ENCODE measurements at places on chromosomes 11 and 22. TPM values are rescaled to one million over a fixed set of nuclear protein-coding genes. Genes with fewer than 3 reads are reported as not detected.
A peak's percentile ranks its signal among the peaks of the same experiment; 100 is the strongest.

DNA sequence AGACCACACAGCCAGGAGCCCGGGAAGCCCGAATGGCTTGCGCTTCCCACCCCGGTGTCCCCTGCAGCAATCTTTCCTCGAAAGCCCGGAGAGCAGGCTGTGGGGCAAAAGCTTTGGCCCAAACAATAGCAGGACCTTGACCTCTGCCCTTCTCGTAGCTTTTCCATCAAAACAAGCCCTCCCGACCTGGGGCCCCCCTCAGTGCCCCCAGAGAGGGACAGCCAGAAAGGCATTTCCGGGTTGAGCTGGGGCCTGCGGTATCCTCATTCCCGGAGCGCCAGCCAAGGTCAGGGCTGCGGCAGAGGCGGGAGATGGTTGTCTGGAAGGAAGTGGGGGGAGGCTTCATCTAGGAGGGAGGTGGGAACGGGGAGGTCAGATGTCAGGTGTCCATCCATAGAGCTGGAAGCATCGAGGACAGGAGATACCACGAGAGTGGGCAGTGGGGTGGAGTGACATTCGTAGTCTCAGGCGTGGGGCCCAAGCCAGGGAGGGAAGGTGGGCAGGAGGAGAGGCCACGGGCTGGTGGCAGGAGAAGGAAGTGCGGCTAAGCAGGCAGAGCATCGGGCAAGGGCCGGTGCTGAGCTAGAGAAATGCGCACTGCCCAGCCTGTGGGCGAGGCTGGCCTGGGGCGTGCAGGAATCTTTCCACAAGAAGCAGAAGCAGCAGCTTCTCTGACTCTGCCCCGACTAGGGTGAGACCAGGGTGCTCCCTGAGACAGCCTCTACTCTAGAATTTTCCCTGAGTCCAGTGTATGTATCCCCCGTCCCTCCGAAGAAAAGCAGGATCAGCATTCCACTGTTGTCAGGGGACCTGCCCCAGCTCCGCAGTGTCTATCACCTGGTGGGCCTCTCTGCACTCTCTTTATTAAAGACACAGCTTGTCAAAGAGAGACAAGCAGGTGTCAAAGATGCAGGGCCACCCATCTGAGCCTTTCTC is 14.3 kb downstream of the PDGFB start:
- DNase-seq, result no peak

- DNase-seq, result no peak
These were observed 110.4 kb upstream of the PARVA start for GRCh38 chr11:12266943-12267342.

DNA sequence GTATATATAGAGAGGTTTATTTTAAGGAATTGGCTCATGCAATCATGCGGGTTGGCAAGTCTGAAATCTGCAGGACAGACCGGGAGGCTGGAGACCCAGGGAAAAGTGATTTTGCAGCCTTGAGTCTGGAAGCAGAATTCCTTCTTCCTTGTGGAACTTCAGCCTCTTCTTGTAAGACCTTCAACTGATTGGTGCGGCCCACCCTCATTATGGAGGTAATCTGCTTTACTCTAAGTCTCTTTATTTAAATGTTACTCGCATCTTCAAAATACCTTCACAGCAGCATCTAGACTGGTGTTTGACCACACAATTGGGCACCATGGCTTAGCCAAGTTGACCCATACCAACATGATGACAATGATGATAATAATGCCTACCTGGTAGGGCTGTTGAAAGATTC is 17.8 kb downstream of the MB start:
- DNase-seq, result no peak

The TYR gene
- not detected for total RNA-seq

DNA sequence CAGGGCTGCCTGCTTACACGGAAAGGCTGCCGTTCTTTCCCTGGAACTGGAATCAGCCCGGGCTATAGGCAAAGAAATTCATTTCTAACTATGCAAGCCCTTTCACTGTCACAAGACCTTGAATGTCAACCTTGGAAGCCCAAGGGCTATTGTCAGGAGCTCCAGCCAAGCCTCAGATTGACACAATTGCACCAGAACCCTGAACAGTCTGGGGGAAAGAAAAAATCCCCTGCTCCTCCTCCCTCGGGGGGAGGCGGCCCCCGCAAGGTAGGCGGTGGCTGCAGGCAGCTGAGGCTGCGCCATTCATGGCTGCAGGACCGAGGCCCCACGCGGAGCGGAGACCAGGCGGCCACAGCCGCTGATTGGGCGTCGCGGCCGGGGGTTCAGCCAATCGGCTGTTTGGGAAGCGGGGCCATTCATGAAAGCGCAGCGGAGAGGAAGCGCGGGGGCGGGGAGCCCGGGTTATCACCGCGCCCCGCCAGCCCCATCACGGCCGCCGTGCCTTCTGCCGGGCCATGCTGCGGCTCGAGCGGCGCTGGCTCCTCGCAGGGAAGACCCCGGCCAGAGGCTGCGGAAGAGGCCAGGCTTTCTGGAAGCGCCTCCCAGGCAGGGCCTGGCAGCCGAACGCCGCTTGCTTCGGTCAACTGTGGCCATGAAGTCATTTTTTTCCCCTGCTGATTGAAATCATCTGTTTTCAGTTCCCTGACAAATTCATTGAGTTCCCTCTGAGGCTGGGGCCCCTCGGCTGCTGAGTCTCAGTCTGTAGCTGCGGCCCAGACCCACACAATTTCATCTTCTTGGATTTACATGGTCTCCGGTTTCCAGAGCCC is 38.1 kb upstream of the LINC01488 start:
- DNase-seq, result peak; percentile 75

The ARHGAP42 gene
- 7.6 TPM for total RNA-seq

DNA sequence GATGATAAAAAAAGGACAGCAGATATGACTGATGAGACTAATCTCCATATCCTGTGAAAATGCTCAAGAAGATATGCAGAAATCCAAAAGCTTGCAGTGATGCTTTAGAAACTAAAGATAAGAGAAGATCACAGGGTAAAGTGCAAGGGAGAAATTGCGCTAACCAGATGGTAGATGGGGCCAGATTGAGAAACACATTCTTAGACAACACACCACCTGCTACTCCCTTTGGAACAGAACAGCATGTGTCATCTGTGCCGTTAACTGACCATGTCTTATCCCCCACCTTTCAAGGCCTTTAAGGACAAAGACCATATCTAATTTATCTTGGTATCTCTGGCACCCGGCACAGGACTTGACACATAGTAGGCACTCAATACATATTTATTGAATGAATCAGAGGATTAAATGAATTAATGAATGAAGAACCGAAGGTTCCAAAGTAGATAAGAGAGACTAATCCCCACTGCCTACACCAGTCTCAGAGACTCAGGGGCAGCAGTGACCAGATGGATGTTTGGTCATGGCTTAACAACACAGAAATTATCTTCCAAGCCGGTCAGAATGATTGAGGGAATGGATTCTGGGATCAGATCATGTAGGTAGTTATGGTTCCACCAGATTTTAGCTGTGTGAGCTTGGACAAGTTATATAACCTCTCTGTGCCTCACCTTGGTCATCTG is 12.3 kb upstream of the P2RY2 start:
- DNase-seq, result no peak

The MEI1 gene
- 50.3 TPM for total RNA-seq

DNA sequence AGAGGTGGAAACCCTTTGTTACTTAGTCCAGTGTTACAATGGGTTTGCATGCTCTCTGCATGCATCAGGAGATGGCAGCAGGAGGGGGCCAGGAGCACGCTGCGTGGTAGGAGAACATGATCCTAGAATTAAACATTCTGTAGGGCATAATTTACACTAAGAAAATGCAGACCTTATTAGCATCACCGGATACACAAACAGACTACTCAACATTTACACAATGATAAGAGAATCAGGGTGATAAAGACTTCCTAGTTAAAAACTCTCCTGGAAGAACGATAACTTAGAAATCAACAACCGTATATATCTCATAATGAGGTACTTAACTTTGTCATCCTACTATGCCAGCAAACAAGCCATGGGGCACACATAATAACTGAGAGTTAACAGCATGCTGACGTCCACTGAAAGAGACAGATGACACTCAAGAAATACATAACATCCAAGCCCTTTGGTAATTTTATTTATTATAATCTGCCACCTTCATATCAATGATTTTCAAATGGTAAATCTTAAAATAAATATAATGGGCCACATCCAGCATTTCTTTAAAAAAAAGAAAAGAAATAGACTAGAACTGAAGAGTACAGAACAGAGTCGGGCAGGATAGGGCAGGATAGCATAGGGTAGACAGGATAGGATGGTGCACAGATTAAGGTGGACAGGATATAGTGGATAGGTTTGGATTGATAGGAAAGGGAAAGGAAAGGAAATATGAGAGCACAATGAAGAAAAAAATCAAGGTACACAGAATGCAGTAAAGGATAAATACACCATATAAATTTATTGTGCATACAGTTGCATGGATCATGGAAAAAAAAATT is 27.5 kb downstream of the CADM1 start:
- no peak for DNase-seq

- DNase-seq, result no peak
These were observed 37.3 kb downstream of the OR10A6 start for GRCh38 chr11:7893796-7894195.

DNA sequence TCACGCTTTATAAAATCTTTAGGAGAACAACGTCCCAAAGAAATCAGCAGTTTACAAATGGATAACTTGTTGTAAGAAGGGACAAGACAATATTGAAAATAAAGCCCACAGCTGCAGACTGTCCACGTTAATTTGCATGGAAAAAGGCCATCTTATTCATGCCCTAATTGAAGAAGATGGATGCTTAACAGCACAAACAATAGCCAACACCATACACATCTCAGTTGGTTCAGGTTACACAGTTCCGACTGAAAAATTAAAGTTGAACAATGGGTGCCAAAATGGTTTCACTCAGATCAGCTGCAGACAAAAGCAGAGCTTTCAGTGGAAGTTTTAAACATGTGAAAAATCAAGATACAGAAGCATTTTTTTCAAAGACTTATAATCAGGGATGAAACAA is 314.2 kb downstream of the RAB38 start:
- DNase-seq, result no peak

- no peak for DNase-seq
These were observed 11.2 kb downstream of the C22orf31 start for GRCh38 chr22:29050457-29050856.

DNA sequence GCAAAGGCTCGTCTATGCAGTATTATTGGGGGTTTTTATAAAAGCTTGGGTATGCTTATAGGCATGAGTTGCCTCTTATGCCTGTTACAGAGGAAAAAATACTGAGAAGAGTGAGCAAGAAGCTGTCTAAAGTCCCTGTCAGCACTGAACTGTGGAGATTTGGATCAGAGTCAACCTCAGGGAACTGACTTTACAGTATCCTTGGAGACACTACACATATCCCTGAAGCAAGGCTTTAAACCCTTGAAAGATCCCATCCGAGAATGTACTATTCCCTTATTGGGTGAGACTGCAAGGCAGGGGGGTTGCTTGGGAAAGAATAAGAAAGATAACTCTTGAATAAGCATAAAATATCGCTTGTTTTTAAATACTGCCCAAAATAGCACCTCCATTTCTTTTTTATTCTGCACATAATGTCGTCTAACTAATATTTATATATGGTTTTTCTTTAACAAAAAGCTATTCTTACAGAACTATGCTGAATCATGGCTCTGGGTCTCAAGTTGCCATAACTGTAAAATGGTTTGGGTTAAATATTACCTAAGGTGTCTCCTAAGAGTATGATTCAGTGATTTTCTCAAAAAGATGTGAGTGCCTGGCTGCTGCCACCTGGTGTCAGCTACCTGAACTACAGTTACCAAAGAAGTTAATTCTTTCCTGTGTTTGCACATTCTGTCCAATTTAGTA is 1062.8 kb downstream of the DLG2 start:
- DNase-seq, result no peak

- DNase-seq, result no peak
These were observed 8.4 kb upstream of the CTR9 start for GRCh38 chr11:10742460-10743208.

The GAB4 gene
- 0.57 TPM for total RNA-seq

DNA sequence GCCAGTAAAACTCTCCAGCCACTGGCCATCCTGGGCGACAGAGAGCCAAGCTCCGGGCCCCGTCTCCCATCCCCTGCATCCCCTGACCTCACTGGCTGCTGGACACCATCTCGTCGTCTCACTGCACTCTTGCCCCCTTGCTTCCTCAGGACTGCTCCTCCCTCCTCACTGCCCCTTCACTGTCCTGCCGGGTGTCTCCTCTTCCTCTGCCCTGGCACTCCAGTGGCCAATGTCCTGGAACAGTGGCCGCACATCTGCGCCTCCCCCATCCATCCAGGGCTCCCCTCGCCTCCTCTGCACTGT is 800.4 kb downstream of the BRD1 start:
- no peak for DNase-seq

Data from natural killer cell (primary cell).